Astrocyte (in vitro differentiated cells and primary cell): ENCODE measurements at places on chromosomes 1 and 21.

GRCh38 chr1:36663772-36664430 lies 181.2 kb upstream of the CSF3R start:
- no peak for DNase-seq

- DNase-seq = peak; percentile 10
These were observed 2.9 kb downstream of the FLVCR1 start for GRCh38 chr1:212860713-212861581.

DNA sequence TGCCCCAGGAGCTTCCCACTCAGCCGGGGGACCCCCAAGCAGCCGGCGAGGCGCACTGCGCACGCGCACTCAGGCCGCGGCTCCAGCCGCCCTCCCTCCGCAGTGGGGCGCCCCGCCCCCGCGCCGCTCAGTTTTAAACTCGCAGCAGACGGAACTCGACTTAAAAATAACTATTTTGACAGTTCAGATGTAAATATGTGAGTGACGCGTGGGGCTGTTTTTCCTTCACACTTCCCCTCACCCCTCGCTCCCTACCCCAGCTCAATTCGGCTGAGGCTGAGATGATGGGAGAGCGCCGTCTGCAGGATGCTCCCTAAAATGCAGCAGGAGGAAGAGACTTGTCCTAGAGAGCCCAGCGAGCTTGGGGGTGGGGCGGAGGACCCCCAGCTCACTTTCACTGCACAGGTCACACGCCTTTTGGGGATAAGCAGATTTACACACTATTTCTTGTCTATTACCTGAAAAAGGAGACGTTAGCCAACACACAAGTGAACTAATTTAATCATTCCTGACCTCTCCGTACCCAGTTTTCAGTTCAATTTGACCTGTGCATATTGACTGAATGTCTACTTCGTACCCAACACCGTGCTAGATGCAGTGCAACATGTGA lies 8.9 kb upstream of the LEMD1 start:
- peak; percentile 11 for DNase-seq

DNA sequence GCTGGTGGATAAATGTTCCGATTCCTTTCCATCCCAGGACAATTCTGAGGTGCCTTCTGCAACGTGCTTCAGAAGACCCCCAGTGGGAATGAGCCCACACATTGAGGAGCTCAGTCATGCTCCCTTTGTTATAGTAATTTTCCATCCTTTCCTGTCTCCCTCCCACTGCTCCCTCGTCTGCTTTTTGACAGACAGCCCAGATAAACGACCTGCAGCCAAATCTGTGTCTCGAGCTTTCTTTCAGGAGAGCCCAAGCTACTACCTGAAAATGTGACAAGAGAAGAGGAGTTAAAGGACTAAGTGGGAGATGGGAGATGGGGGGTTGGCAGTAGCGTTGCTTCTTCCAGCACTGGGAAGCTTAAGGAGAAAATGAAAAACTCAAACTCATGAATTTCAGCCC lies 65.9 kb upstream of the LRRN2 start:
- no peak for DNase-seq

- DNase-seq = no peak
These were observed 30.0 kb upstream of the RWDD3 start for GRCh38 chr1:95203908-95204437.

GRCh38 chr1:3005771-3006170 lies 15.5 kb upstream of the ACTRT2 start:
- DNase-seq = no peak

DNA sequence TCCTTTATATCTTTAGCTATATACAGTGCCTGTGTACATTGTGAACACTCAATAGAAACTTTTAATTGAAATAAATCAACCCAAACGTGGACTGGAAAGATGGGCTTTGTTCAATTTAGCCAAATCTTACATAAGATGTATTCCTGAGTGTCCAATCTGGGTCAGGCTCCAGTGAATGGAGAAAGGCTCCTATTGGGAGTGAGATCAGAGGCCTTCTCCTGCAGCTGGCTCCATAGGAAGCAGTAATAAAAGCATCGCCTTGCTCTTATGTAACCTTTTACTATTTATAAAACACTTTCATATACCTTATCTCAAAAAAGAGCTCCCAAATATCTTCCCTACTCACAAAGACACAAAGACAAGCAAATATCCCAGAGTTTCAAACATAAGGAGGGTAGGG lies 24.9 kb upstream of the RGS16 start:
- DNase-seq = no peak

DNA sequence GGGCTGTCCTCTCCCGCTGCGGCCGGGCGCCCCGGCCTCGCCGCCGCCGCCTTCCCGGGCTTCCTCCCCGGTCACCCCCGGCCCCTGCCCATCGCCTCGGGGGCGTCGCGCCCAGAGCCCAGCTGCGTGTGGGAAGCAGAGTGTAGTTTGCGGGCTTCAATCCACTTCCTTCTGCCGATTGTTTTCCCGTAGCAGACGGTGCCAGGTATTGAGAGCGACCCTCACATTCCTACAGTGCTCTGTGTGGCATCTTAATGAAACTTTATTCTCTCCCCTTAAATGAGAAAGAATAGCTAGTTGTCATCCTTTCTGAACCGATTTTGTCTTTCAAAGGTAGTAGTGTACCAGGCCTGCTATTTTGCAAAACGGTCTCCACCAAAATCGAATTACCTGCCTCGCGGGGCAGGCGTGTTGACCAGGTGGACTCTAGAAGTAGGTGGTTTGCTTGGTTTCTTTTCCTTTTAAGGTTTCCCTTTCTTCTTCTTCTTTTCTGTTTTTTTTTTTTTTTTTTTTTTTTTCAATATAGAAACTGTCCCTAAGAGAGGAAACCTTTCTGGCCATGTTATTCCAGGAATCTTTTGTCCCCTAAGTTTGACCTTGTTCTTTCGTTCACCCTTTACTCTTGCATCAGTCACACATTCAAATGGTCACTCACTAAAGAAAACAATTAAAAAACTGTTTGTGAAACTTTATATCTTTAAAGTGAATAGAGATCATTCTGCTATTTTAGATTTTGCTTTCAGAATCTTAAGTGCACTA lies 881 bp downstream of the USP25 start:
- no peak for DNase-seq

GRCh38 chr1:59188413-59189213 lies 108.3 kb upstream of the FGGY start:
- no peak for DNase-seq

- no peak for DNase-seq
These were observed 633.3 kb downstream of the USP25 start for GRCh38 chr21:16363100-16363499.

DNA sequence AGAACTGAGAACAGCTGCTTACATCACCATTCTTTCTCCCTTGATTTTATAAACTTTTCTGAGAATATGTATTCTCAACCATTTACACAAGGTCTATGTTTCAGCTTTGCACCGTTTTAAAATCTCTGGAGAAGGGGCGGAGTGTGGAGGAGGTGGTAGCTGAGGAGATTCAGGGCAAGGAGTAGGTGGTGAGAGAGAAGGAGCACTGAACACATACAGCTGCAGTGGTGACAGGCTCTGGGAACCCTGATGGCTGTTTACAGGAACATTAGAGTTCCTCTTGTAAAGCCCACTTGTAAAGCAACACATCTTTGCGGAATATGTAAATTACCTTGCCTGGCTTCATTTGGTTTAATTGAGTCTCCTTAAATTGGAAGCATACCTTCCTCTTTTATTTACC lies 89.7 kb downstream of the SMYD2 start:
- no peak for DNase-seq

- DNase-seq = no peak
These were observed 19.2 kb upstream of the VASH2 start for GRCh38 chr1:212930986-212931678.

GRCh38 chr1:234169161-234169849 lies 204.0 kb upstream of the COA6 start:
- DNase-seq = no peak

GRCh38 chr1:85278853-85279314 lies 2.5 kb upstream of the BCL10 start:
- peak; percentile 94 for DNase-seq

DNA sequence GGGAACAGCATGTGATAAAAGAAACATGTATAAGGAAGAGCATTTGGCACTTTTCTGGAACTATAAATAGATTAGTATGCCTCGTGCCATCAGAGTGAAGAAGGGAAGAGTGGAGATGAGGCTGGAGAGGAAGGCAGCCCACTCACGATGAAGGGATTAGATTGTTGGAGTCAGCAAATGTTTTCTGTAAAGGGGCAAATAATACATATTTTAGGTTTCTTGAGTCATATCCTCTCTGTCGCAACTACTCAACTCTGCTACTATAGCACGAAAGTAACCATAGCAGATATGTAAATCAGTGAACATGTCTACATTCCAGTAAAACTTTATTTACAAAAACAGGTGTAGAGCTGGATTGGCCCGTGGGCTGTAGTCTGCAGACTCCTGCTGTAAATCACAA lies 147.8 kb downstream of the TENT5C start:
- DNase-seq = peak; percentile 54
